Thymus (tissue), 14 donors: ENCODE measurements at places on chromosomes 6 and 20.

GRCh38 chr6:41050536-41050935 is 2.5 kb upstream of the APOBEC2 start:
- DNase-seq = no peak

DNA sequence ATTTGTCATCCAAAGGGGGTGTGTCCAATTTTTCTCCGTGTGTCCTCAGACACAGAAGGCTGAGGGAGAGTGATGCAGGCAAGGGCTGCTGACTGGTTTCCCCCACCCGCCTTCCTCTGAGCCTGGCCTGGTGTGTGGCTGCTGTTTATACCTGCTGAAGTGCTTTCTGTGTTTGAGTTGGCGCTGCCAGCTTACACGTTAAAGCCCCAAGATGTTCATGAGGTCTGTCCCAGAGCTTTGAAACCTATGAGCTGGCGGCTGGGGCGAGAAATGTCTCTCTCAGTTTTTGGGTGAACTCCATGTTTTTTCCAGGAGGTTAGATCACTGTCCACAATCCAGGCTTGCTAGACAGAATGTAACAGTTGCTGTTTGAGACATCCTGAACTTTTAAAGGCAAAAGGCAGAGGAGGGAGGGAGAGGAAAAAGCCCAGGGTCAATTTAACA is 69.0 kb upstream of the CCN2 start:
- DNase-seq = no peak

DNA sequence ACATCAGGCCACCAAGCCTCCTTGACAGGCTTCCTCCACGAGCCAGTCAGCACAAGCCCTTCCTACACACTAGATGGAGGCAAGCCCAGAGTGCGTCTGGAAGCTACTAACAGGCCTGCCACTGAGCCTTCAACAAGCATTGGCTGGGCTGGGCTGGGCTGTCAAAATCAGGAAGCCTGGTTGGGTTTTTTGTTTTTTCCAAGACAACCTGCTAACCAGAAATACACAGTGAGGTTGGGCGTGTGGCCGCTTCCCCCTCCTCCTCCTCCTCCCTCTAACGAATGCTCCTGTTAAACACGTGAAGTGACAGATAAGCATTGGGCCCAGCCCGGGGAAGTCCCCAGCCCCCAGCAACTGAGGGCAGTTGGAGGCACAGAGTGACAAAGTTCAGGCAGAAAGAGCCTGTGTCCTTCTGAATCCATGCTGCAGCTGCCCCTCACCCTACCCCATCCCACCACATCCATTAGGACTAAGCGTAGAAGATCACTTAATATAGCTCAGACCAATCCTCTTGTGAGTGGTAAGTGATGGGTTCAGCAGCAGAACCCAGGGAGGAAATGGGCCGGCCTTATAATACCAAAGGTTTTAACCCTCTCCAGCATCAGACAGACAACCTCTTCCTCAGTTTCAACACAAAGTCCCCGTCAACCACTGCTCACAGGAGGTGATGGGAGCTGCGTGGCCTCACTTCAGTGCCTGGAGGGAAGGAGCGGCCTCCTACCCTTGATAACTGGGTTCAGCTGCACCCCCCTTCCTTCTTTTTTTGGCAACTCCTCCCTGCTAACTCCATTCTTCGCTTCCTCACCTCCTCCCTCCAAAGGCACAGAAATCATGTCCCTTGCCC is 1.1 kb downstream of the NFATC2 start:
- DNase-seq = peak; percentile 37

DNA sequence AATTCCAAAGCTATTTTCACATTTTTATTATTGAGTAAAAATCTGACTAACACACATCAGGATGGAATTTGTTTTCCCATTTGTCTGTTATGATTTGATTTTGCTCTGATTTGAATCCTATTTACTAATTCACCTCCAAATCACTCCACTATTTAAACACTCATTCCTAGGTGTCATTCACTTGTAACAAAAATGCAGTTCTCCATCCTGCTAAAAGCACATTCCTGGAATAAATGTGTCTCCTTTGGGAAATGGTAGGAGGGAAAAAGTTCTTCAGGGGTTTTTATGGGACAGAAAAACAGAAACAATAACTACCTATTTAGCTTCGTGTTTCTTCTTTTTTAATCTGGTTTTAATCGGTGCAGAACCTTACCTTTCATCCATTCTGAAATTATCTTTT is 494.1 kb upstream of the CITED2 start:
- no peak for DNase-seq

GRCh38 chr6:138086573-138087196 is 20.5 kb downstream of the PERP start:
- DNase-seq = no peak

- no peak for DNase-seq
These were observed 189.2 kb upstream of the FERMT1 start for GRCh38 chr20:6311841-6312655.

DNA sequence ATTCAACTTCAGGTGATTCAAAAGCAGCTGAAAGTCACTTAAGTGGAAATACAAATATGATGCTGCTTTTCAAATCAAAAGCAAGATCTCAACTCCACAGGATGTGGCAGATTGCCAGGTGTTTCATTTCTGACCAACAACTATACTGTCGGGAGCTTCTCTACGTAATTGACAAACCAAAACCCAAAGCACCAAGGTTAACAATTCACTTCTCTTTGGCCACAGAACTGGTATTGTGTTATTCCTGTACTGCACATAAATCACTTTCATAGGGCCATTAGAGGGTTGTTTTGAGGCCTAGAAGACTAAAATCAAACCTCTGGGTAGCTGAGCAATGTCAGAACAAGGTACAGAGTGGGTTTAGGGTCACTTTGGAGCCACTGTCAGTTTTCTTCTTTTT is 169.7 kb downstream of the HAO1 start:
- peak; percentile 2 for DNase-seq

GRCh38 chr6:162525181-162525580 is 202.4 kb downstream of the PRKN start:
- DNase-seq = no peak

DNA sequence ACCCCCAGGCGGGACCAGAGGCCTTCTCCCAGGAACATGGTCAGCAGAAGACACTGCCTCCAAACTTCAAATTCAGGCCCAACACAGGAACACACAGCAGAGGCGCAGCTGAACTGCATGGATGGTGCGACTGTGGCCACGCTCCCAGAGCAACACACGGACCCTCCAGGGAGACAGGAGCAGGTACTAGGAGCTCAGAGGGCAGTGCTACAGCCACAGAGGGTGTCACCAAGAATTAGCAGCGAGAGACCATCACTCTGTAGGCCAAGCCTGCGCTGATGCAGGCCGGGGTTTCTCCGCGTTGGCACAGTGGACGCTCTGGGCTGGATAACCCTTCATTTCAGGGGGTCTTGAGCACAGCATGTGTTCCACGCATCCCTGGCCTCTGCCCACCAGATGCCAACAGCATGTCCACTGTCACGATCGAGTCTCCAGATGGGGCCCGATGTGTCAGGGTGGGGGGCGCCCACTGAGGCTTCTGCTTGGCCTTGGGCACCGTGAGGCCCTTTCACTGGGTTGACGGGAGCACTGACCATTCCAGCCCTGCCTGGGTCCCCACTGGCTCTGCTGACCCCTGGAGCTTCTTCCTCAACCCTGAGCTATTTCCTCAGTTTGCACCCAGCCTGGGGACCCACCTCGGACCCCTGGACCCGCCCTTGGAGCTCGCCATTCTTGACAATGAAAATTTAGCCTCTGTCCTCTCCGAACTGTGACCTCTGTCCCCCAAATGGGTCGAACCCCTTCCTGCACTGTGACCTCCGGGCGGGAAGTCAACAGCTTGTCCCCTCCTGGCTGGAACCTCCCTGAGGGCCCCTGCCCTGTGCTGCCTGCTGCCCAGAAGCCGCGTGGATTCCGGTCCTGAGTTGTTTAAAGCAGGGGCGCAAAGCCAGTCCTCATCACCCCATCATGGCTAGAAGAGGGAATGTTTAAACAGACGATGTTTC is 239.4 kb downstream of the DLL1 start:
- DNase-seq = no peak

DNA sequence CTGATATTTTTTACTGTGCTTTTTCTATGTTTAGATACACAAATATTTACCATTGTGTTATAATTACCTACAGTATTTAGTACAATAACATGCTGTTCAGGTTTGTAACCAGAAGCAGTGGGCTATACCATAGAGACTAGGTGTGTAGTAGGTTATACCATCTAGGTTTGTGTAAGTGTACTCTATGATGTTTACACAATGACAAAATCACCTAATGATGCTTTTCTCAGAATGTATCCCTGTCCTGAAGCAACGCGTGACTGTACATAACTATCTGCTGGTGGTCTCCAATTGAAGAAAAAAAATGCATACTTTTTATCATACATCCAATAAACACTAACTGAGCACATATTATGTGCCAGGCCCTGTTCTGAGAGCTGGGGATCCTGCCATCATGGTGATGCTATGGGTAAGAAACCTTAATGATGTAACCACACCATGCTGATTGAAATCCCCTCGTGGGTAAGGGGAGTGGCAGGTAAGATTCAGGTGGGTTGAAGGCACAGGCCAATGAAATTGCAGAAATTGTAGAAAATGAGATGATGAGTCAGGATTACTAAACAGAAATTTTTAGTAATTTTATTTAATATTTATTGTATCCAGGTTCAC is 76.8 kb downstream of the FYN start:
- DNase-seq = no peak

GRCh38 chr20:63740070-63740626 is 572 bp downstream of the SLC2A4RG start:
- no peak for DNase-seq
